Camera-type eye (tissue), 1 donor: ENCODE measurements at places on chromosomes 12 and 14. TPM values are rescaled to one million over a fixed set of nuclear protein-coding genes. Genes with fewer than 3 reads are reported as not detected.

Gene NYNRIN
- 47.5 TPM for total RNA-seq

Gene NR1H4
- total RNA-seq: 0.66 TPM

Gene DENND5B
- 61.6 TPM for total RNA-seq

Gene RIMBP2
- 44.0 TPM for total RNA-seq

Gene TCL1B
- total RNA-seq: not detected

Gene PRB2
- not detected for total RNA-seq

Gene SLC10A1
- total RNA-seq: not detected

Gene DMAC2L
- 16.4 TPM for total RNA-seq

Gene PRIMA1
- total RNA-seq: 2.9 TPM

Gene CISTR
- not detected for total RNA-seq

Gene ZNF384
- total RNA-seq: 40.8 TPM

Gene AKAP6
- total RNA-seq: 74.4 TPM

Gene ALG10B
- 19.7 TPM for total RNA-seq

Gene PDE3A
- total RNA-seq: 72.1 TPM

Gene NFATC4
- total RNA-seq: 67.8 TPM

Gene PLA2G1B
- total RNA-seq: not detected

Gene VDR
- 0.88 TPM for total RNA-seq

Gene SOAT2
- total RNA-seq: 0.44 TPM
